Hematopoietic multipotent progenitor cell treated with erythropoietin and hydrocortisone succinate and interleukin-3 and kit ligand, for 17 days (in vitro differentiated cells): ENCODE measurements at places on chromosomes 7 and 10.

DNA sequence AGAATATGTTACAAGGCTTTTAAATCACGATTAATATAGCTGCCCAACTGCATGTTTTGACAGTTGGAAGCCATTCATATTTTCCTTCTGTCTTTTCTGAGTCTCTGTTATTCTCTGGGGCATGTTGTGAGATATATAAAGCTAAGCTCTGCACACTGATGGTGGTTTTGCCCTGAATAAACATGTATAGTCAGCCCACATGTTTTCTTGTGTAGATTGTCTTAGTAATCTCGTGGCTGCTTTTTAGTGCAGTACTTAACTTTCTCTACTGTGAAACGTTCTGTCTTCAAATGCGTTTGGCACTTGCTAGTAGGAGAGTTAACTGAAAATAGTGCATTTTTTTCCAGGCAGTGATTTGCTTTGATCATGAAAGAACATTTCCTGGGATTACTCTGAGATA, 268.5 kb downstream of the DNAJB9 start:
- no peak for DNase-seq

- DNase-seq, result no peak
These were observed 187.2 kb upstream of the CELF2 start for GRCh38 chr10:10830293-10830986.

- no peak for DNase-seq
These were observed 108.5 kb downstream of the ST7 start for GRCh38 chr7:117061751-117062150.

DNA sequence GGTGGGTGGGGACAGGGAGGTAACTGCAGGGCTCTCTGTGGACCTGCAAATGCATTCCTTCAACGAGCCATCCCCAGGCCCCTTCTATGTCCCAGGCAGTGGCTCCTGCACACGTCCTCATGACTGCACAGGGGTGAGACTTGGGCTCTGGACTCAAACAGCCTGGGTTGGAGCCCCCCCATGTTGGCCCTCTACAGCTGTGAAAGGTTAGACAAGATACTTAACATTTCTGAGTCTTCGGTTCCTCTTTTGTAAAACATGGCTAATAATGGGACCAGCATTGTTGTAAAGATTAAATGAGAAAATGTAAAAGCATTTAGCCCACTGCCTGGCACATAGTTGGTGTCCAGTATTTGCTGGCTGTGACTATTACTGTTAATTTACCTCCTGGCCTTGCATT, 41.8 kb downstream of the CHST3 start:
- DNase-seq, result no peak

DNA sequence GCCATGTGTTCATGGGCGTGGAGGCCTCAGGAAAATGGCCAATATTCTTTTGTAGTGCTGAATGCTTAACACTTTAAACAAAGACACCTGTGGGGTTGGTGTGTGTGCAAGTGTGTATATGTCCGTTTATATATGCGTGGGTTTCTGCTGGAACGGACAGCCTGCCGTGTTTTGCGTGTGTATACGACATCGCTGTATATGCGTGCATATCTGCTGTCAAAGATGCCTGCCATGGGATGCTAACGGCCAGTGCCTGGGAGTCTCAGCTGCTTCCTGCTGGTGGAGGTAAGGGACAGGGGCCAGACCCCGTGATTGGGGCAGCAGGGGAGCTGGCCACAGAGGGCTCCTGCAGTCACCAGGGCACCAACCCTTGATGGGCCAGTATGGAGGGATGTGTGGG, 216.3 kb upstream of the SHH start:
- DNase-seq, result no peak

DNA sequence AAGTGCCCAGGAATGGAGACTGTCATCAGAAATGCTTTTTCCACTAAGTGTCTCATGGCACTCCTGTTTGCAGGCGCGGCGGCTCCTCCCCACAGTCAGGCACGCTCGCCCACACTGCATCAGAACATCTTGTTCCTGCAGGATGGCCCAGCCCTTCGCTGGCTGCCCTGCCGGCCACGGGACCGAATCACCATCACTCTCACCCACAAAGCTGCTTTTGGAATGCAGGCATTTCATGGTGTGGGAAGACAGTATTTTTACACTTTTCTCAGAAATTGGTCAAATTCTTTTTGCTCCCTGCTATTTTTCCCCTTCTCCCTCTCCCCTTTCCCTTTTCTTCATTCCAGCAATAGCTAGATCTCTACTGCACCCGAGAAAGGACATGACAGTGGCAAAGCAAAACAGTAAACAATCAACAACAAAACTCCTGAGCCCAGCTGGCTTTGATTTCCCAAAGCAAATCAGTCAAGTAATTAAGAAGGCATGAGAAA, 176.1 kb upstream of the TNS3 start:
- DNase-seq, result no peak

DNA sequence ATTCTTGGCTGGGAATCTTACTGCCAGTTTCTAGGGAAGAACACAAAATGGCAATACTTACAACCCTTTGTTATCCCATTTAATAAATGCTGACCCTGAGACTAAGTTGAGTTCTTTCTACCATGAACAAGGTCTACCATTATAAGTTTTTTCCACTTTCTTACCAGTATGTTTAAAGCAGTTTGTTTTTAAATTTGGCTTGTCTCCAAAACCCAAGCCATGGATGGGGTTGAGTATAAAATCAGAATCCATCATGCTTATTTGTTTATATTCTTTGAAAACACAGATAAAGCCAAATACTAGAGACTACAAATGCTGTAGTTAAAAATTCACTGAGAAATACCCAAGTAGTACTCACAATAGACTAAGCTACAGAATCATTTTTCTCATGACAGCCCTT, 41.1 kb upstream of the HNRNPH3 start:
- DNase-seq, result no peak

- no peak for DNase-seq
These were observed 19.8 kb upstream of the TMEM273 start for GRCh38 chr10:49207936-49208487.

DNA sequence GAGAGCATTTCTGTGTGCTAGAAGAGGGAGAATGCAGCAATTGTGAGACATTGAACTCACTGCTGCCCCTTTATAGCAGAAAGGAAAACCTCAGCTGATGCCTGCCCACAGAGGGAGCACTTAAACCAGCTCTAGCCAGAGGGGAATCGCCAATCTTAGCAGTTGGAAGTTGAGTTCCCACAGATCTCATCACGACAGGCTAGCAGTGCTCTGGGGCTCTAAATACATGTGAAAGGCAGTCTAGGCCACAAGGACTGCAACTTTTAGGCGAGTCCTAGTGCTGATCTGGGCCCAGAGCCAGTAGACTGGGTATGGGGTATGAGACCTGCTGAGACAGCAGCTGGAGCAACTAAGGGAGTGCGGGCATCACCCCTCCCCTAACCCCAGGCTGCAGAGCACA, 25.2 kb upstream of the PRR15 start:
- no peak for DNase-seq

DNA sequence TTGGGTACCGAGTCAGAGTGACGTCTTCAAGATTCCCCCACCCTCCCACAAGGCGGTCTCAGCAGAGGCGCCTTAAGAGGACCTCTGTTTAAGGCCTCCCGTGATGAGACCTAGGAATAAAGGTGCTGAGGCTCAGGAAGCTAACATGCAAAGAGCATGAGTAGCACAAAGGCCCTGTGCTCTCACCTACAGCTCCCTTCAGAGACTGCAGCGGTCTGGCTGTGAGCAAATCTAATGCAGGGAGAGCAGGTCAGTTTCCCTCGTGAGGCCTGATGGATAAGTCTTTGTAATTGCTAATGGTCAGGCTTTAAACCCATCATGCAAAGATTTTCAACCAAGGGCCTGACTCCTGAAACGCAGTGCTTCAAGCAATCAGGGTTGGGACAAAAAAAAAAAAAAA, 909.3 kb upstream of the GHITM start:
- DNase-seq, result no peak

DNA sequence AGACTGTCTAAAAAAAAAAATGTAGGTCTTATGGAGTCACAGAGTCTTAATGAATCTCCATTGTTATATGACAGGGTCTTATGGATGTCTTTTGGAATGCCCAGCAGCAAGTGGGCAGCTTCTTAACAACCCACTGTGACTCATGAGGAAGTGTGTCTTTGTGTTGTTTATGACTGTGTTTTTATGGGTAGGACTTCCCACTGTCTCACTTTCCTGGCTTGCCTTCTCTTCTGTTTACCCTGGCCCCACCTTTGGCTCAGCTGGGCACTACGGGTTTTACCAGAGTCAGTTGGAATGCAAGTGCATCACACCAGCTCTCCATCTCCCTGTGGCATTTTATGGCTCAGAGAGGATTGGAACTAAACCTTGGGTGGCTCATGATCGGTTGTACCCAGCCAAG, 580.5 kb downstream of the AUTS2 start:
- no peak for DNase-seq

GRCh38 chr7:45176091-45176490, 18.5 kb downstream of the RAMP3 start:
- DNase-seq, result no peak

GRCh38 chr7:12524794-12525386, 45.6 kb upstream of the SCIN start:
- peak; percentile 40 for DNase-seq

GRCh38 chr10:131311661-131312477, at the start of gene TCERG1L:
TSS of gene TCERG1L (minus strand) at chr10:131311721. CDS start at chr10:131311635, 86 bp downstream.
- no peak for DNase-seq

DNA sequence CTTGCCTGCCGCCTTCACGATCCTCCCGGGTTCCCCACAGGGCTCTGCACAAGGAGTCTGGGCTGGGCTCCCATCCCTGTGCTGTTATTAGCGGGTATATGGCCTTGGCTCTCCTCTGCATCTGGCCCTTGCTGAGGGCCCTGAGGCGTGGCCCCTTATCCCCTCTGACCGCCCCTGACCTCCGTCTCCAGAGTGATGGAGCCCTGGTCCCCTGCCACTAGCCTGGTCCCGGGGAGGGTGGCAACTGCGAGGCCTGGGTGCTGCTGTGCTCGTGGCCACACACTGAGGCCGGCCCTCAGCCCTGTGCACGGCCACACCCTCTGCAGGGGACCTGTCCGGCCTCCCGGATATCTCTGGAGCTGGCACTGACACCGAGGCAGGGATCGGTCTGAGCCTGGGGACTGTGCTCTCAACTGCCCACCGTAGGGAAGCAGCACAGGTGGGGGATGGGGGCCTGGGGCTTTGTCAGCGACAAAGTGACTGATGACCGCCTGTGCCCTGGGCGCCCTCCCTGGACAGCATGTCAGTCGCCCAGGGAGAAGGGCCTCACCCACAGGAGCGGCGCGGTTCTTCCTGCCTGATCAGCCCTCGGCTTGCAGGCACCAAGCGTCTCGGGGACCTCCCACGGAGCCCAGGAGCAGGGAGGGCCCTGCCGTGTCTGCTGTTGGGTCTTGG, 72.4 kb downstream of the NKX6-2 start:
- DNase-seq, result no peak

DNA sequence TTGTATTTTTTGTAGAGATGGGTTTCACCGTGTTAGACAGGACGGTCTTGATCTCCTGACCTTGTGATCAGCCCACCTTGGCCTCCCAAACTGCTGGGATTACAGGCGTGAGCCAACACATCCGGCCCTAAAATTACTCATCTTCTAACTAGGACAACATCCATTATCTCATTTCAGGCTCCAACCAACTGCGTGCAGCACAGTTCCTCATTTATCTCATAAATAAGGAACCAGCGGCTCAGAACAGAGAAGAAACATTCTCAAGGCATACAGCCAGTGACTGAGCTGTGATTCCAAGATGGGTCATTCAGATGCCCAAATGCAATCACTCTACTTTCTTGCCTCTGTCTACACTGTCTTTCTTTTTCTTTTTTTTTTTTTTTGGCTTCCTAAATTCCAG, 356.1 kb downstream of the ELMO1 start:
- no peak for DNase-seq

- no peak for DNase-seq
These were observed 108.0 kb downstream of the TCF7L2 start for GRCh38 chr10:113057948-113058522.

- no peak for DNase-seq
These were observed 76.0 kb downstream of the HIP1 start for GRCh38 chr7:75662579-75663301.

DNA sequence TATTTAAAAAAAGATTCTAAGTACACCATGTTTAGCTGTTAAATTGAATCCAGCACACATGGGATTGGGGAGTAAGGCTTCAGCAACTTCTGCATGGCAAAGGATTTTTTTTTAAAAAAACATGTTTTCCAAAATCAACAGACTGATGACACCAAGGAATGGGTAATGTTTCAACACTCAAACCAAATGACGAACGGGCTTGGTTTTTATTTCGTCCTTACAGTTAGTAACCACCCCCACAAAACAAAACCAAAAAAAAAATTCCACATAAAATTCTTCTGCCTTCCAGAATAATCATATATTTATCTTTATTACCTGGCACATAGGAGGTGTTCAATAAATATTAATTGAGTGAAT, 45.7 kb downstream of the ICA1 start:
- DNase-seq, result no peak

DNA sequence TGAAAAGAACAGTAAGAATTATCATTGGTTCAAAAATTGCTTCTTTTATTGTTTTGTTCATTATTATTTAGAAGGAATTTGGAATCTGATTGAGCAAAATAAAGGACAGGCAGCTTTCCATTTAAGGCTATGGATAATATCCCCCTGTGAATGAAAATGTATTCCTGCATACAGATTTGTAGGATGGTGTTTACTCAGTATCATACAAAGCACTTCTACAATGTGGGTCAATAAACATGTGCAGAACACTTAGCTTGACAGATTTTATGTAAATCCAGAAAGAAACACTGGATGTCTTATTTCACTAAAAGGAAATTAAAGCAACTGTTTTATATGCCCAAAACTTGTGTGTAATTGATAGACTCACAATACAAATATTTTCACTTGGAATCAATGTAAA, 189.7 kb downstream of the THSD7A start:
- DNase-seq, result no peak

GRCh38 chr10:12774204-12774894, 227.2 kb downstream of the CCDC3 start:
- DNase-seq, result no peak

- DNase-seq, result no peak
These were observed 14.3 kb downstream of the GRK5 start for GRCh38 chr10:119221666-119222065.

- DNase-seq, result no peak
These were observed 18.3 kb upstream of the RPA3 start for GRCh38 chr7:7736671-7737070.

DNA sequence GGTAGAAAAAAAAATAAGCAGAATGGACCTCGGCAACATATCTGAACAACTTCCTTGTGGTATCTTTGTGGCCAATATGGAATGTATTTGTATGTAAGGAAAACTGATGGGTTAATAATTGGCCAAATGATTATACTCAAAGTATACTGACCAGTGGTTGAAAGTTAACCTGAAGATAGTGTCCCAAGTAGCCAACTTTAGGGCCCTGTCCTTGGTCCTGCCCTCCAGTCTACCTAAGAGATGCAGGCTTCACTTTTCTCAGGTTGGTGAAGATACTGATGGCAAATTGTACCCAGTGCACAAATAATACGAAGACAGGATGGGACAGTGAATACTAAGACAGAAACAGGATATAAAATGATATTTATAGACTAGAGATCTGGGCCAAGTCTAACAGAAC, 109.2 kb downstream of the SORCS3 start:
- DNase-seq, result no peak

GRCh38 chr7:121525155-121525819, 129.2 kb upstream of the FAM3C start:
- no peak for DNase-seq
